Lung (tissue), 17 donors: ENCODE measurements at places on chromosomes 16 and 17.

GRCh38 chr16:24507959-24508480 is 31.3 kb upstream of the RBBP6 start:
- DNase-seq = no peak

DNA sequence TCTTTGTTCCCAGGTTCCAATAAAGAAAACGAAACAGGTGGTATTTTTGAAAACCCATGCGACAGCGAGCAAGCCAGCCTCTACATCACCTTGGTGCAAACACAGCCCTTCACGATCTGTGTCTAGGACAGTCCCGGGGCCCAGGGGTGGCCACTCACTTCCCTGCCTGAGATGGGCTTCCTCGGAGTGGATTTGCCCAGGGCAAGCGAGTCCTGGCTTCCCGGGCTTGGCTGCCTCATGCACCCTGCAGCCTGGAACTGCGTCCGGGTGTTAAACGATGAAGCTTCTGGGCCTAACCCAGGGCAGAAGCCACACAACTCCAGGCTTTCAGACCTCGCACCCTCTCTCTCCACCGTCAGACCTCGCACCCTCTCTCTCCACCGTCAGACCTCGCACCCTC is 66.0 kb downstream of the RPH3AL start:
- DNase-seq = no peak

- peak; percentile 80 for DNase-seq
These were observed 34.1 kb downstream of the HIC1 start for GRCh38 chr17:2089021-2089422.

- no peak for DNase-seq
These were observed at the start of gene SLC16A11 for GRCh38 chr17:7043497-7044198. TSS of gene SLC16A11 (minus strand) at chr17:7044092. CDS start at chr17:7043513, 579 bp downstream.

GRCh38 chr17:62998665-62999393 is 32.8 kb downstream of the TANC2 start:
- DNase-seq = no peak

DNA sequence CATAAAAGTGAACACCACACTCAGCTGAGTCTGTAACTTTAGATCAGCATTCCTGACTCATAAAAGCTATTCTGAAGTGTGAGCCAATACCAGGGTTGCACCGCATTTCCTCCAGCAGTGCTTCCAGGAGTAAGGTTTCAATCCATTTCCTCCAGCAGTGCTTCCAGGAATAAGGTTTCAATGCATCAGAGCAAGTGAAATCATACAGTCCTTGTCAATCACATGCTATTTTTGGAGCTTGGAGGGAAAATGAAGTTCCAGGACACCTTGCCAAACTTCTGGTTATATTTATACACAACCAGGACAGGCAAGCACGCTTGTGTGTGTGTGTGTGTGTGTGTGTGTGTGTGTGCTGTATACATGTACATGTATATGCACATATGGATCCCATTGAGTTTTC is 327.6 kb downstream of the GRIN2A start:
- no peak for DNase-seq

GRCh38 chr16:3577302-3577752 is at the start of gene NLRC3:
TSS of gene NLRC3 (minus strand) at chr16:3577403. CDS start at chr16:3565036, 12,367 bp downstream.
- no peak for DNase-seq

GRCh38 chr16:55435387-55435786 is 43.6 kb upstream of the MMP2 start:
- no peak for DNase-seq

DNA sequence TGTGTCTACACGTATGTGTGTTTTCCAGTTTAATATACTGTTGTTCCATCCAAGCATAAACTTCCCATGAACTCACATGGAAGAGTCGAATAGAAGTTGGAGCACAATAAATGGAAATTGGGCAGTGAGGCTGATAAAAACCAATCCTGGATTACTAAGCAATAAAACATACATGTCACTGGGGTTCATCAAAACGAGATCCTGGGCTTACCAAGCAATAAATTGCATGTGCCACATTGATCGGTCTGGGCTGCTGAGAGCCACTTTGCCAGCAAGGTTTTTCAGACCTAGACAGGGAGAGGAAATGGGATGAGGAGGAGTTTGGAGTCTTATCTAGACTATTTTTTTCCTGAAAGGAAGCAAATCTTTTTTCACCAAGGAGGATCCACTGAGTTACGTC is 322.3 kb upstream of the C16orf82 start:
- no peak for DNase-seq

- DNase-seq = no peak
These were observed 6.0 kb downstream of the NKIRAS2 start for GRCh38 chr17:42025936-42026335.

DNA sequence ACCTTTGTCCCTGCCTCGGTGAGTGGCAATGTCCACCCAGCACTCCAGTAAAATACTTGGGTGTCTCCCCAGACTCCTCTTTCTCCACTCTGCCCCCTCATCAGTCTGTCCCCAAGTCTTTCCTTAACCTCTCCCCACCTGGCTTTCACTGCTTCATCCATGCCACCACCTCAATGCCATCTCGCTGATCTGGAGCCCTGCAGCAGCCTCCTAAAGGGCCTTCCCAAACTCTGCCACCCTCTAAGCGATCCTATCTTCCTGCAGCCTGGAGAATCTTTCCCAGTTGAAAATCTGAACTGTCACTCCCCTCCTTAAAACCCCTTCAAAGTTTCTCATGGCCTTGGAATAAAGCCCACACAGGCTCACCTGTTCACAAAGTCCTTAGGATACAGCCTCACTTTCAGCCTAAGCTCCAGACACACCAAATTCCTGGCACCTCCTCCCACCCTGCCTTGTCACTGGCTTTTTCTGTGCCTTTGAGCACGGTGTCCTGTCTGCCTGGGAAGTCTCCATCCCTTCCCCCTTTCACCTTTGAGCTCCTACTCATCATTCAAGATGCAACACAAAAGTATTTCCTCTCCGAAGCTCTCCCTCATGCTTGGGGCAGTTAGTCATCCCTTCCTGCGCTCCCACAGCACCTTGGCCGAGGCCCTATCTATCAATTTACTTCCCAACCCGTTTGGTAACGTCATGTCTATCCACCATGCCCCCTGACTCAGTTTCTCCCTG is 2.8 kb downstream of the WNK4 start:
- DNase-seq = no peak

DNA sequence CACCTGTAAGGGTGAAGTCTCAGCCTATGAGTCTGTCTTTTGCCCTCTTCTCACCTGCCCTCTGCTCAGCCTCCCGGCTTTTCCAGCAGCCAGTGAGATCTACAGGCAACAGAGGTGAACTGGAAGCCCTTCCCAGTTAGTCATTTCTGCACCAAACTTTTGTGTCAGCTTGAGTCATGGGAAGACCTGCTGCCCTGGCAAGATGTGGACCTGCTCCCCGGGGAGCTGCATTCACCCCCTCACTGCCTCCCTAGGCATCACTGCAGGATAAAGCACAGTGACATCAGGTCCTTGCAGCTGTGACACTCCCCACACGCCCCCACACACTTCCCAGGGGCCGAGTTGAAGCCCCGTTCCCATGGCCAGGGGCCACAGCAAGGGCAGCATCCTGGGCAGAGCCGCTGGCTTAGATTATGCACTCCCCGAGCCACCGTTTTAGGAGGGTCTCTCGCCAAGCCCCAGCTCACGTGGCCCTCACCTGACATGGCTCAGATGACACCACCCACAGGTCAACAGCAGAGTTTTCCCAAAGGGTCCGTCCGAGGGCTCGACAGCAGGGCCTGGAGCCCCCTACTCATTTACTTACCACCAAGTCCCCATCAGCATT is 6.5 kb upstream of the ABR start:
- no peak for DNase-seq

DNA sequence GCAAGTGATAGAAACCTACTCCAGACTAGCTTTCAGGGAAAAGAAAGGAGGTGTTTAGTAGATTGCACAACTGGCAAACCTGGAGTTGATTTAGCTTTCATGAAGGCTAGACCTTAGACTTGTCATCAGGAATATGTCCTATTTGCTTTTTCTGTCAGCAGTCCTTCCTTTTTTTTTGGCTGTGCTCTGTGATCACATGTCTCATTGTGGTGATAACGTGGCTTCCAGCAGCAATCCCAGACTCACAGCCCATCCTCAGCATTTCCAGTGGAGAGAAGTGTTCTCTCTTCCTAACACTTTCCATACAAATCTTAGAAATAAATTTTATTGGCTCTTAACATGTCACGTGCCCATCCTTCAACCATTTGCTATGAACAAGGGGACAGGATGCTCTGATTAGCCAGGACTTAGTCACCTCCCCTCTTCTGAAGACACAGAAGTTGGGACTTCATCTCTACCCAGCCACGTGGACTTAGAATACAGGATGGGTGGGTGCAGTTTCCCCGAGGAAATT is 74.7 kb downstream of the CDH13 start:
- no peak for DNase-seq

GRCh38 chr16:84754956-84755672 is 55.3 kb downstream of the USP10 start:
- no peak for DNase-seq

- DNase-seq = no peak
These were observed 4.4 kb upstream of the FOXJ1 start for GRCh38 chr17:76145231-76146052.

GRCh38 chr16:53775821-53776431 is 72.0 kb downstream of the FTO start:
- DNase-seq = peak; percentile 83

DNA sequence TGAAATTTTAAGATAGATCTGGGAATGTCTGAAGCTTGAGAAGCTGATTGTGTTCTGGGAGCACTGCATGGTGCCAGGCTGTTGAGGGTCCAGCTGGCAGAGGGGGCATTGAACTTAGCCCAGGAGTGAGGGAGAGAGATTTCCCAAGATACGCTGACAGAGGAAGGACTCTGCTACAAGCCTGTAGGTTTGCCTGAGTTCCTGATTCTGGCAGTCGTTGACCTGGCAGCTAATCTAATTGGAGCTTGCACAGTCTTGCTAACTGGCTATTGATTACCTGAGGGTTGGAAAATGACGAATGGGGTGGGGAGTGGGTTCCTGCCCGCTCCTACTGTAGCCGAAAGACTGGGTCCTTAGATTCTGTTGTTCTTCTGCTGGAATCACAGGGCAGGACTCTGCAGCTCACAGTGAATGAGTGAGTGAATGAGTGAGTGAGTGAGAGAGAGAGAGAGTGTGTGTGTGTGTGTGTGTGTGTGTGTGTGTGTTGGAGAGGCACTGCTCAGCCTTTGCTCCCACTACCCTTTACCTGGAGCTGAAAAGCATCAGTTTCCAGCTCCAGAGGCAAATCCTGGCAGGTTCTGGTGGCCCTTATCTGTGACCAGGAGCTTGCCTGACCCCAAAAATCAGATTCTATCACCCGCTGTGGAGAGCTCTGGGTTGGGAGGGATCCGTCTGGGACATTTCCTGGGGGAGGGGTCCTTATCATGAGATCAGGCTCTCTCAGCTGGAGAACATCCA is 16.7 kb downstream of the CTRL start:
- DNase-seq = no peak
